ENCODE measurements at places on chromosomes 4 and X. TPM values are rescaled to one million over a fixed set of nuclear protein-coding genes. Genes with fewer than 3 reads are reported as not detected.
A peak's percentile ranks its signal among the peaks of the same experiment; 100 is the strongest.

Gene MAGEC3
- total RNA-seq, result not detected

Gene PHEX
- 0.31 TPM for total RNA-seq

Gene SHROOM4
- total RNA-seq, result not detected

DNA sequence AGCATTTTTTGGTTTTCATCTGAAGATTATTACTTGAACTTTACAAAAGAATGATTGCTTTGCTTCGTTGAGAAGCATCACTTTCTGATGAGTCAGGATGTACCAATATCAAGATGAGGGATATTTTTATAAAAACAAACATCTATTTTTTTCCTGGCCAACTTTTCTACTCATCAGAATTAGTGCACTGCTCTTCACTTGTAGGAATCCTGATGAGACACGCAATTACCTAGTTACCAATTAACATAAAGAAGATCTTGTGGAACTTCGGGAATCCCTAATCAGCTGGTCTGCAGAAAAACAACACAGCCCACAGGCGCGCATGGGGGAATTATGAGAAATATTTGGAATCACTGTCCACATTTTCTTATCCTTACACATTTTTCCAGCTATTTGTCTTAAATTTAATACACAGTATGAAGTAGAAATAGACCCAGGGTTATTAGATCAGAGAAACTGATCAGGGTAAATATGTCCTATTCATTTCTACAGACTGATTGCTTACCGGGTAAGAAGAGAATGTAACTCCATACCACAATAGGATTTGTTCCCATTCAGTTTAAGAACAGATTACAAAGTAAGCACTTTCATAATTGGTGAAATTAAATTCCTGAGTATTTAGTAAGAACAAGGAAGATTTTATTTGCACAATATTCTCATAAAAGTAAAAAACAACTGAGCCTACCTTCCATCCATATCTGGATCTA, 50.9 kb downstream of the MFAP3L start:
- DNase-seq, result no peak

DNA sequence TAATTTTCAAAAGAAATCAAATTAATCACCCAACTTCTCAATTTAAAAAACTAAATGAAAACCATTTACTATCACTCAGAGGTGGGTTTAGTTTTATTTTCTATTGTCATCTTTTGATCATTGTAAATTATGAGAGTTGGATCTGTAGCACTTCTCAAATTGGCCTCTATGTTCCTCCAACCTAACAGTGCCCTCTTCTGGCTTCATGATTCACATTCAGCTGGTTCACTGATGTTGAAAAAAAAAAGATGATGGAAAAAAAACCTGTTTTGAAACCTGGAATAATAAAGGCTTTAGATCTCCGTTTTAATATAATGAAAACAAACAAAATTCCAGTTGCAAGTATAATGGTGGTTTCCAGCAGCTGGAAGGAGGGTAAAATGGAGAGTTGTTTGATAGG, 2.4 kb upstream of the NBDY start:
- peak; percentile 34 for DNase-seq

DNA sequence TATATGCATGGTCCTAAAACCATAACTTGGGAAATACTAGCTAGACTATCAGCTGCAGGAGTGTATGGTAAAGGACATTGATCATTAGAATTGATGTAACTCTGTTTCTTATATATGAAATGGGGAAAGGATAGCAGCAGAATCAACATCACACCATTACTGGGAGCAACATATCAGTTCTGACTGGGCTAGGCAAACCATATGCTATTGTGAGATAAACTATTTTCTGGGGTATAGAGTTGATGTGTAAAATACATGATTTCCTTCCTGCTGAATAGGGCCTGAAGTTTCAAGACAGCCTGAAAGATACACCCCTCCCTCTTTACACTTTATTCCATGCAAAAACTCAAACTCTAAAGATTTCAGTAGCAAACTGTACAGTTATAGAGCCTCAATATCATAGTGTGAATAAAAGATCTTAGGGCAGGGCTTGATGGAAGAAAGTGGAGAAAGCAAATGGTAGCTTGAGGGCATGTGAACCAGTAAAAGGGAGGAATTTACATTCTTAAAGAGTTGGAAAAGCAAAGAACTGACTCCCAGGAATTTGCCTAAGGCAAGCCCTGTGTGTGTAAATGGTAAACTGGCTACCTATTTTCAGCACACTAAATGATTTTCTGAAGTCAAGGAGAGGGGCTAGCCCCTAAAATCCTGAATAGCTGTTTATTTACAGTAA, 404.1 kb downstream of the MAPK10 start:
- DNase-seq, result no peak

DNA sequence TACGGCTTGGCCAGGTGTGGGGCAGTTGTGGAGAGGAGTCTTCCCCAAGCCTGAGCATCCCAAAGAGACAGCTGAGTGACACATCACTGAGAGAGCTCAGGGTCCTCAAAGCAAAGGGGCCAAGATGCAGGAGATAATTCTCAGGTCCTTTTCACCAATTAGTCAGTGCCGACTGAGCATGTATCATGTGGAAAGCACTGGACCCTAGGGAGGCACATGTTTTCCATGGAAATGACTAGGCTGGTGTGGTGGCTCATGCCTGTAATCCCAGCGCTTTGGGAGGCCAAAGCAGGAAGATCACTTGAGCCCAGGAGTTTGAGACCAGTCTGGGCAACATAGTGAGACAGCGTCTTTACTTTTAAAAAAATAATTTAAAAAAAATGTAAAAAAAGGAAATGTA, 67.3 kb upstream of the PRPS1 start:
- DNase-seq, result no peak

DNA sequence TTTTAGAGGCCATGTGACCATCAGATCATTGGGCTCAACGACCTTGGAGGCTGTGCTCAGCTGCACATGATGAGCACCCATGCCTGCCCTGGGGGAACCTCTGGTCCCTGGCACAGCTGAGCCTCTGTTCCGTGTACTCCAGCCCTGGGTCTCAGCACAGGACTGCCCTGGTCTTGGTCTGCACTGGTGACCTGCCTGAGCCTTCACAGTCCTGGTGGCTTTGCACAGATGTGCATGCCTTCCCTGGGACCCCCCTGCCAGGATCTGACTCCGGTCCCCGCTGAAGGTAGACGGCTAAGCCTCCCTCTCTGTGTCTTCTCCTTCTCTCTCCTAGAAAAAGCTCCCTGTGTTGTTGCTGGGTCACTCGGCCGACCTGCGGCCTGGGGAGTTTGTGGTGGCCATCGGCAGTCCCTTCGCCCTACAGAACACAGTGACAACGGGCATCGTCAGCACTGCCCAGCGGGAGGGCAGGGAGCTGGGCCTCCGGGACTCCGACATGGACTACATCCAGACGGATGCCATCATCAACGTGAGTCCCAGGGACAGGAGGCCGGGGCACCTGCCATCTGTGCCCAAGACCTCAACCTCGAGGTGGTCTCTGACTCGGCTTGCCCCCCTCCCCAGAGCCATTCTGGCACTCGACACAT, 21.6 kb downstream of the HTRA3 start:
- no peak for DNase-seq

DNA sequence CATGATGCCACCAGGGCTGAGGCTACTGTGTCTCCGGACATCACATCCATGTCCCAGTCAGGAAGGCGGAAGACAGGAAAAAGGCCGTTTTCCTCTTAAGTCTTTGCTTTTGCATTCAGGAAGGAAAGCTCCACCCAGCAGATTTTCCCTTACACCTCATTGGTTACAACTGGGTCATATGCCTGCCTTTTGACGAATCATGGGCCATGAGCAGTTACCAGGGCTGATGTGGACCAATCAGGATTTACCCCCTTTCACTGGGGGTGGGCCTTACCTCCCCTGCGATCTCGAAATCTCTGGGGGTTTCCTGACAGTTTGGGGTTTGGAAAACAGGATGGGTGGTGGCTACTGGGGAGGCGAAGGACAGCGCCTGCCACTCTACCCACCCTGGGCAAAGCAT, 52.5 kb upstream of the GRPEL1 start:
- DNase-seq, result no peak

DNA sequence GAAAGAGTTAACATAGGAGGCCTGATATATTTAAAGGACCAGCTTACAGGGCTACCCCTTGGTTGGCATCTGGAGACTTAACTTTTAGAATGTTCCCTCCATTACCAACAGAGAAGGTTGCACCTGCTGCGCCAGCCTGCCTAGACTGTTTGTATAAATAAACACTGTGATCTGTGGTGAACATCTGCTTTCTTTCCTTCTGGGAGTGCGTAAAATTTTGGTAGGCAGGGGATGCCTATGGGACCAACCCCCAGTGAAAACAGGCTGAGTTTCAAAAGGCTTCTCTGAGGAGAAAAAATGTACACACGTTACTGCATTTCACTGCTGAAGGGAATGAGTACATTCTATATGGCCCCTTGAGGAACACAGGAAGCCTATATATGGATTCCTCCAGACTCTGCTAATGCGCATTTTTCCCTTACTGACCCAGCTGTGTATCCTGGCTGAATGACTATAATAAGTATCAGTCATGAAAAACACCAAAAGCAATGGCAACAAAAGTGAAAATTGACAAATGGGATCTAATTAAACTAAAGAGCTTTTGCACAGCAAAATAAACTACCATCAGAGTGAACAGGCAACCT, 13.8 kb downstream of the CENPC start:
- no peak for DNase-seq

Measured in activated naive CD4-positive, alpha-beta T cell treated with anti-CD3 and anti-CD28 coated beads for 36 hours (primary cell).